Pulmonary artery endothelial cell (primary cell): ENCODE measurements at places on chromosomes 7 and 10. TPM values are rescaled to one million over a fixed set of nuclear protein-coding genes. Genes with fewer than 3 reads are reported as not detected.

DNA sequence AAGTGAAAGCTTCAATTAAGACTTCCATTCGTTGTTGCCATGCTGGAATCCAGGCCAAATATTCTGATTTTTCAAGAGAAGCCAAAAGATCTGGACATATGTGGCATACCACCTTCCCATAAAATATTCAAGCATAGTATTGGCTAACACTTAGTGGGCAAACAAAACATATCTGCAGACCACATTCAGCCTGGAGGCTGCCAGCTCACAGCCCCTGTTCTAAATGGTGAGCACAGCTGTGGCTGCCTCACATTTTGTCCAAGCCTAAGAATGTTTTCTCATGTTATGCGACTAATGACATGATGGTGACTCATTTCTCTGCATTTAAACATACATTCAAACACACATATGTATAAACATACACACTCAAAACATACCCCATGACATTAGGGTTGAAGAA is 10.6 kb upstream of the CALU start:
- DNase-seq = no peak

GRCh38 chr7:114786455-114786854 is 135.4 kb upstream of the MDFIC start:
- no peak for DNase-seq

GRCh38 chr7:27952456-27953285 is 212.7 kb downstream of the TAX1BP1 start:
- no peak for DNase-seq

NXPH1 gene
- not detected in 2 replicates for total RNA-seq
